ENCODE measurements at places on chromosomes 3 and 15.
A peak's percentile ranks its signal among the peaks of the same experiment; 100 is the strongest.

GRCh38 chr3:125245521-125245920 lies 33.0 kb upstream of the SLC12A8 start:
- no peak for DNase-seq

DNA sequence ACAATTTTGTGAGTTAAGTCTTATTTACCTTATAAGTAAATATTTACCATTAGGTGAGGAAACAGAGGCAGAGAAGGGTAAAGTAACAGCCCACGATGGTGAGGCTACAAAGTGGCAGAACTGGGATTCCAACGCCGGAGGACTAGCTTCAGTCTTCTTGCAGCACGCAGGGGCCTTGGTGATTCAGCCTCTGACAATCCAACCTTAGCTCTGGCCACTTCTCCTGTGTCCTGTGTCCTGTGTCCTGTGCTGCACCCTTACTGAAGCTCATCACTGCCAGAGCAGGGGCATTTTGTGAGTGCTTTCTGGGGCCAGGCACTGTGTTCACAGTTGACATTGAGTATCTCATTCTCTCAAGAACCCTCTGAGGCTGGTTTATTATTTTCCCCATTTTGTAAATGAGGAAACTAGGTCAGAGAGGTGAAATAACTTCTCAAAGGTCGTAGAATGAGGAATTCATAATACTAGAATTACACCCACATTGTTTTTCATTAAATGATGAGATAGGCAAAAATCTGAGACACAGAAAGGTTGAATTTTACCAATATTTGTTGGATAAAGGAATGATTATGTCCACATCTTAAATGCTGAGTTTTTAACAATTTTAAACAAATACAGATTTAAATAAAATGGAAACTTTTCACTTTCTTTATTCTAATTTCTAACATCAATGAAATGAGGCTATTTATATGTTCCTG lies 215.9 kb downstream of the BBX start:
- DNase-seq = no peak

DNA sequence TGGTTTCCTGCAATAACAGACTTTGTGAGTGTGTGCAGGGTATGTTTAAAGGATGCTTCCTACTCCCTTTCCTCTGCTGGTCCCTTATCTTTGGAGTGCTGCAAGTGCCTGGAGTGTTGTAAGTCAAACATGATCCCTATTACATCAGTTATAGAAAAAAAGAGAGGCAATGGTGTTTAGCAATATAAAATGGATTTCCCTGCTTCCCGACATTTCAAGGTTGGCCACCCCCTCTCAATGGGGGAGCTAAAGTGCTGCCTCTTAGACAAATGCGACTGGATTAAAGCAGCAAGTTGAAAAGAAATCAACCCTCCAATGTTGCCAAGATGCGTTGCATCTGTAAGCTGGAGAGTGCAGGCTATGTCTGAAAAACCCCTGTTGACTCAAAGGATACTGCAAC lies 203.1 kb upstream of the WNT5A start:
- peak; percentile 14 for DNase-seq

GRCh38 chr15:89551550-89551949 lies 23.7 kb upstream of the TICRR start:
- DNase-seq = no peak

DNA sequence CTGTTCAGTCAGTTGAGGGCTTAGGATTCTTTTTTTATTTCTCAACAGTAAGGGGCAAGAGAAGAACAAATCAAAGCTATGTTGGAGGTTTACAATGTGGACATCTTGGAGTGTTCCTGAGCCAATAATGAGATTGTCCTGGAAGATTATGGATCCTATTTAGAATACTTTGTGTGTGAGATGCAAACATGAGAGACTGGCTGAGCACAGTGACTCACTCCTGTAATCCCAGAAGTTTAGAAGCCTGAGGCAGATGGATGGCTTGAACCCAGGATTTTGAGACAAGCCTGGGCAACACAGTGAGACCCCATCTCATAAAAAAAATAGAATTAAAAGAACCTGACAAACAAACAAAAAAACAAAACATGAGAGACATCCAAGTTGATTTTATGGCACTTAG lies 351.6 kb downstream of the GAP43 start:
- DNase-seq = no peak

DNA sequence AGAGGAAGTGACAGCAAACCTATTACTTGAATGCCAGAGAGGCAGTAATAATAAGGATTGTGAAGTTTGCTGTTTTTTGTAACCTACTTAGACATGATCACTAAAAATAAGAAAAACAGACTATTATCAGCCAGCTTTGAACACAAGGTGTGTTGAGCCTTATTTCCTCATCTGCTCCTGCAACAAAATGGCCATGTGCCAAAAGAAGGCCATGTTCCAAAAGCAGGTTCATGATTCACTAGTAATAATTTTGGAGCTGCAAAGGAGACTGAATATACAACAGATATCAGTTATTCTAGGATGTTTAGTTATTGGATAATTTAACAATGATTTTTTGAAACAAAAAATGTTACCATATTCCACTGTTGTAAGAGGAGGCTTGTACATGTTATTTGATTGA lies 578.7 kb downstream of the SQOR start:
- no peak for DNase-seq

GRCh38 chr3:13343601-13344000 lies 76.5 kb downstream of the NUP210 start:
- DNase-seq = no peak

DNA sequence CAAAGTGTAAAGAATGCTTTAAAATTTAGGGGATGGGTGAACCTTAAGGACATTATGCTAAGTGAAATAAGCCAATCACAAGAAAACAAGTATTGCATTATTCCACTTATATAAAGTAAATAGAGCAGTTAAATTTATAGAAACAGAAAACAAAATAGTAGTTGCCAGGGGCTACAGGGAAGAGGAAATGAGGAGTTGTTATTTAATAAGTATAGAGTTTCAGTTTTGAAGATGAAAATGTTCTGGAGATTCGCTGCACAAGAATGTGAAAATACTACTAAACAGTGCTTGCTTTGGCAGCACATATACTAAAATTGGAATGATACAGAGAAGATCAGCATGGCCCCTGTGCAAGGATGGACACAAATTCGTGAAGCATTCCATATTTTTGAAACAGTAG lies 32.0 kb downstream of the DNAH12 start:
- DNase-seq = no peak

- no peak for DNase-seq
Measured at GRCh38 chr3:111538681-111539083, 3.3 kb upstream of the CD96 start.

DNA sequence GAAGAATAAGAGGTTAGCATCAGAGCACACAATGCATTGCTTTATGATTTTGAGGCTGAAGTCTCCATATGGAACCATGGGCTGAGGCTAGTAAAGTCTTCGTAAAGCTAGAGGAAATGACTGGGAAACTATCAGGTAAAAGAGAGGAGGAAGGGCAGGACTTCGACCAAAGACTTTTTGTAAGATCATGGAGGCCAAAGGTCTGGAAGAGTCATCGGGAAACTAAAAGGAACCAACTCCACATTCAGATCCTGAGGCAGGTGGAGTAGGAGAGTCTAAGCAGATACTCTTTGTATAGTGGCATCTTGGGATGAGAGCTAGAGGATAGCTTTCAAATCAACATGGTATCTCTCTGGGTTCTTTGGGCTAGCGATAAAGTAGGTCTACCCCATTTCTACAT lies 36.3 kb downstream of the SEMA6D start:
- no peak for DNase-seq

GRCh38 chr15:40303576-40303975 lies 4.2 kb downstream of the PLCB2 start:
- no peak for DNase-seq

GRCh38 chr3:46895204-46895660 lies 17.7 kb downstream of the PTH1R start:
- no peak for DNase-seq

DNA sequence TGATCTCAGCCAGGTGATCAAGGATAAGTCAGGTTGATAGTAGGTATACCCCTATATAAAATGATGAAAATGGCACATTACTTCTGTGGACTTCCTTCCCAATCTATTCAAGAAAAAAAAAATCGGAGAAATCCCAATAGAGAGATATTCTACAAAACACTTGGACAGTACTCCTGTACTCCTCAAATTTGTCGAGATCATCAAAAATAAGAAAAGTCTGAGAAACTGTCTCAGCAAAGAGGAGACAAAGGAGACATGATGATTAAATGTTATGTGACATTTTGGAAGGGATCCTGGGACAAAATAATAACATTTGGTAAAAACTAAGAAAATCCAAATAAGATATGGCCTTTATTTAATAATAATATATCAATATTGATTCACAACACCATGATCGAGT lies 94.6 kb downstream of the DCLK3 start:
- DNase-seq = no peak

DNA sequence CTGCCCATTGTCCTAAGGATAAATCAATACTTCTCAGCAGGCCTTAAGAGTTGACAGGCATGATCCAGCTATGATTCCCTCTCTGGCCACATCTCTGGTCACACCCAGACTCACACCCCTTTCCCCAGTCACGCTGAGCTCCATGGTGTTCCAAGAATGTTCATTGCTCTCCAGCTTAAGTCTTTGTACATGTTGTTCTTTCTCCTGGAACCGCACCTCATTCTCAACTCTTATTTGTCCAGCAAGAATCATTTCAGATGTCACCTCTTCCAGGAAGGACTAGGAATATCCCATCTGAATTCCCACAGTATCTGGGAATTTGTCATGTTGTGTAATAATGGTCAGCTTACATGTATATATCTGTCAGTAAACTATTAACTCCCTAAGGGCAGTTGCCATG lies 118.3 kb upstream of the GALNT15 start:
- no peak for DNase-seq

All from neuronal stem cell (in vitro differentiated cells).